ENCODE measurements at places on chromosomes 2 and 18. TPM values are rescaled to one million over a fixed set of nuclear protein-coding genes. Genes with fewer than 3 reads are reported as not detected.

INPP5D gene
- 0.22 TPM for total RNA-seq

GMCL1 gene
- total RNA-seq, result 11.5 TPM

IL1RL1 gene
- 0.65 TPM for total RNA-seq

UGT1A8 gene
- not detected for total RNA-seq

WIPF1 gene
- 40.9 TPM for total RNA-seq

TGOLN2 gene
- total RNA-seq, result 127 TPM

IL36RN gene
- not detected for total RNA-seq

ARMC9 gene
- 53.9 TPM for total RNA-seq

ASTL gene
- not detected for total RNA-seq

ATG16L1 gene
- total RNA-seq, result 25.1 TPM

GLS gene
- total RNA-seq, result 513 TPM

ABHD1 gene
- 0.22 TPM for total RNA-seq

REG3A gene
- total RNA-seq, result not detected

MYO3B gene
- total RNA-seq, result under 0.01 TPM

BCL2 gene
- total RNA-seq, result 4.6 TPM

ERCC3 gene
- total RNA-seq, result 36.1 TPM

FAP gene
- 225 TPM for total RNA-seq

FAM117B gene
- 2.7 TPM for total RNA-seq

TLX2 gene
- 0.11 TPM for total RNA-seq

LDLRAD4 gene
- 3.1 TPM for total RNA-seq

ALK gene
- total RNA-seq, result not detected

ZRANB3 gene
- 12.0 TPM for total RNA-seq

EDAR gene
- total RNA-seq, result not detected

GPR55 gene
- total RNA-seq, result not detected

WDR12 gene
- total RNA-seq, result 19.6 TPM

DNAJC5G gene
- not detected for total RNA-seq

LYPD1 gene
- total RNA-seq, result 0.76 TPM

APOB gene
- total RNA-seq, result 1.7 TPM

CCDC141 gene
- 0.11 TPM for total RNA-seq

INPP1 gene
- 13.7 TPM for total RNA-seq

CRYGC gene
- not detected for total RNA-seq

UGT1A5 gene
- total RNA-seq, result not detected

WDR43 gene
- 63.0 TPM for total RNA-seq

RAPH1 gene
- total RNA-seq, result 95.1 TPM

CHN1 gene
- 4.7 TPM for total RNA-seq

KRTCAP3 gene
- total RNA-seq, result not detected

TBR1 gene
- under 0.01 TPM for total RNA-seq

SNRNP200 gene
- 43.0 TPM for total RNA-seq

PRKAG3 gene
- total RNA-seq, result 0.11 TPM

CNDP1 gene
- total RNA-seq, result 0.11 TPM

SP5 gene
- total RNA-seq, result not detected

RBKS gene
- 5.4 TPM for total RNA-seq

SCN2A gene
- total RNA-seq, result 1.0 TPM

EFEMP1 gene
- total RNA-seq, result 4,638 TPM

GFPT1 gene
- total RNA-seq, result 66.6 TPM

C2orf92 gene
- 2.2 TPM for total RNA-seq

Measured in articular chondrocyte of knee joint (primary cell).